ENCODE measurements at places on chromosomes 3 and 15.

DNA sequence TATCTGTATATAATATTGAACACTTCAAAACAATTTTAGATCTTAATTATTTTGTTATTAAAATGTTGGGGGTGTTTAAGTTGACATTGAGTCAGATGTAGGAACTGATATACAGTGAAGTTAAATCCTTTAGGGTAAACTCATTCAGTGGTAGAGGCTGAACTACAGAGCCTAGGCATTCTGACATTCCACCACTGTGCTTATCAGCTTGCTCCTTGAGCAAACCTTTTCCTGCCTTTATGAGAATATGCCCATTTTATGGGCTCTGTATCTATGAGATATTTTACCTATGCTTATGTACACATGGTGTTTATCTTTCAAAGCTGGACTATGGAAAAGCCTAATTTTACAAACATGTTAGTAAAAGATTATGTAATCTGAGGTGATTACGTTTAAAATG, 407.5 kb downstream of the ZBTB20 start:
- no peak for DNase-seq

GRCh38 chr15:92510163-92510882, 116.6 kb downstream of the ST8SIA2 start:
- no peak for DNase-seq

DNA sequence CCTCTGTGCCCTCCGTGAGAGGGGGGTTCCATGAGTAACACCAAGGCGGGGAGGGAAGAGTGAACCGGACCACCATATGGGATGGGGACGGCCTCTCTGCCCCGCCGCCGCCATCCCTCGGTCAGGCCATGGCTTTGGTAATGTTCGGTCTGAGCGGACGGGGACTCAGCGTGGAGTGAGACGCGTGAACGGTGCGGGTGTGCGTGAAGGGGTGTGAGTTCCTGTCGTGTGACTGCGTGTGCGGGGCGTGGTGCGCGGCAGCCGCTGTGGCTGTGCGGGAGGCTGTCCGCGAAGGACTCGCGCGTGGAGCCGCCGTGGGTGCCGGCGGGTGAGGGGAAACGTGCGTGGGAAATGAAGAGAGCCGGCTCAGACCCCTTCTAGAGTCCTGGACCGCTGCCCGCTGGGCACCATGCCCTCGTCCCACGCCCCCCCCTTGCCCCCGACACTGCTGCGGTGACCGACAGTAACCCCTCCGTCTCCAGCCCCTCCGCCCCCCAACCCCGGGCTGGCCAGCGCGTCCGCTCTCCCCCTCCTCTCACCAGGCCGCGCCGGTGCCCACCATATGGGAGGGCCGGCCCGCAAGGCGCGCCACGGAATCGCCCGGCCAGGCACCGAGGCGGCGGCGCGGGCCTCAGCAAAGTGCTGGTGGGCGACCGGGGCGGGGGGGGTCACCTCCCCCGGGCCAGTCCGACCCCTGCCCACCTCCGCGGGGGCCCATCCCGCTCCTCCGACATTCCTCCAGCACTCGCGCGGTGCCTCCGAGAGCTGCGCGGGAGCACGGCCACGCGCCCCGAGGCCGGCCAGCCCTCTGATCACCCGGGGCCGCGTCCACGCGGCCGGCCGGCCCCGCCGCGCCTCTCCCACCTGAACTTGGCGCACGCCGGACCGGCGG, 589 bp downstream of the KLF15 start:
- DNase-seq: no peak

GRCh38 chr3:42177068-42177800, 86.1 kb downstream of the TRAK1 start:
- no peak for DNase-seq

DNA sequence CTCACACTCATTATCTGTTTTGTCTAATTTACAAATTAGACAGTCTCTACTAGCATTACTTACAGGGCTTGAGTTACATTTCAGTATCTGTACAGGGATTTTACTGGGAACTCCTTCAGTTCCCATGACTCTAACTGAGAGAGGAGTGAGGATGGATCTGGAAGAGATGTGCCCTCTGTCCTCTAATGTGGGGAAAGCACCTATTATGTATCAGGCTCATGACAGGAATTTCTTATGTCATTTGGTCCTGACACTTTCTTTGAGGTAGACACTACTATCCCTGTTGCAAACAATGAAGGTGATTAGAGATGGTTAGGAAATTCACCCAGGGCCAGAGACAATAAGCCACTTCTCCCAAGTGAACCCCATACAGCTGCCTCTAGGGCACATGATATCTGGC, 10.9 kb upstream of the NCKIPSD start:
- DNase-seq: no peak

DNA sequence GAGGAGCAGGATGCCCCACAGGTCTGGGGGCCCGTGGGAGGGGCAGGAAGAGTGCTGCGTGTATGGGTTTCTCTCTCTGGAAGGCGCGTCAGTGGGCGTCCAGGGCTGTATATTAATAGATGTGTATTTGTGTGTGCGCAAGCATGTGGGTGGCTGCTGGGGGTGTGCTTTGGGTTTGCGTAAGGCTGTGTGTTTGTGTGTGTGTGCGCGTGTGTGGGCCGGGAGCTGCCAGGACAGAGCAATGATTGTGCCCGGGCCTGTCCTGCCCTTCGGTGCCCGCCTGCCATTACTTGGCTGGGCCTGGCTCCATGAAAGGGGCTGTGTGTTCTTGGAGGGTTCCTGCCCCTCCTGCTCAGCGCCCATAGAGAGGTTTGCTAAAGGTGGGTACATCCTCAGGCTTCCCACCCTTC, 16.3 kb downstream of the CSPG4 start:
- no peak for DNase-seq

- DNase-seq: no peak
Observed at GRCh38 chr3:3605226-3605625, 194.0 kb upstream of the LRRN1 start.

GRCh38 chr3:117699058-117699457, 989.5 kb downstream of the TUSC7 start:
- no peak for DNase-seq

DNA sequence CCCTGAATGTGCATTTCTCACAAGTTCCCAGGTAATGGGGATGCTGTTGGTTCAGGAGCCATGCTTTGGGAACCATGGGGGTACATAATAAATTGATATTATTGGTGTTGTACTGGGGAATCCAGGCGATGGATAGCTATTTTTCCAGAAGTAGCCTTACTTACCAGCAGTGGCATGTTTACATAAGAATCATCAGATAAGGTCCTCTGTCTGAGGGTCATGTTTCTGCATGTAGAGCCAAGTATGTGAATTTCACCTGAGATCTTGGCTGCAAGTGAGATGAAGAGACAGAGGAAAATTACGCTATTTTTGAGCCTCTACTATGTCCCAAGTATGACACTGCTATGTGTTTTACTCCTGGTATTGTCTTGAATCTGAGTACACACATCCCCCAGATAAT, 26.3 kb downstream of the GPD1L start:
- no peak for DNase-seq

DNA sequence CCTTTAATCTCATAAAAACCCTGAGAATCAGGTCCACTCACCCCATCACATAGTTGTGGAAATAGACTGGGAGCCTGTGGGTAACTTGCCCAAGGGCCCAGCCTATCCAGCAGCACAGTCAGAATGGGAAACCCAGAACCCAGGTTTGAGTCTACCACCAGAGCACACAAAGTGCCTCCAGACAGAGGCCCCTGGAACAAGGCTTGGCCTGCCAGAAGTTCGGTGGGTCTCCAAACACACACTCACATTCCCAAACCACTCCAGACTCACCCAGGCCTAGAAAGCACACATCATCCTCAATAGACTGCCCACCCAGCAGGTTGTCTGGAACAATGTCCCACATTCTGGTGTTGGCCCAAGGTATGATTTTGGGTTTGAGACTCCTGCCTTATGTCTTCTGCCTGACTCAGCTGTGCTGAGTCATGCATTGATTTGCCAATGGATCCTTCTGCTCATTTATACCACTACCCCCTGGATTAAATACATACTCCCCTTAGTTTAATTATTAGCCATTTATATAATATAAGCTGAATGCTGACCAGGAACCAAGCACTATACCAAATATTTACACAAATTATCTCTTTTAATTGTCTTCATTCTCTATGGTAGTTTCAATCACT, 4.5 kb downstream of the SLC12A8 start:
- DNase-seq: no peak

DNA sequence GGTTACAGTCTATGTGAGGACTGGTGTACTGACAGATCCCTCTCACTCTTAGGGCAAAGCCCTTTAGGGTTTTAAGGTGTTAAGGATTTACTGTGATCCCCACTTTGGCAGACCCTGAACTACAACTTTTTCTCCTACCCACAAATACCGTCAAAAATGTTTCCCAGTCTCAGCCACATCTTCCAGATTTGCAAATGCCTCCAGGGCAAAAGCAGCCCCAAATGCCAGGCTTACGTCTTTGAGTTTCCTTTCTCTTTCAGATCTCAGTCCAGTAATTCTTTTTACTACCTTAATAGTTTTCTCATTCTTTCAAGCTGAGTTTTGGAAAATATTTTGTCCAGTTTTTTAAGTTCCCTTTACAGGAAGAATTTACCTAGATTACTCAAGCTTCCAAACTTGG, 13.4 kb upstream of the ITGA11 start:
- DNase-seq: no peak

GRCh38 chr15:99961011-99961441, 227.8 kb upstream of the LYSMD4 start:
- no peak for DNase-seq

DNA sequence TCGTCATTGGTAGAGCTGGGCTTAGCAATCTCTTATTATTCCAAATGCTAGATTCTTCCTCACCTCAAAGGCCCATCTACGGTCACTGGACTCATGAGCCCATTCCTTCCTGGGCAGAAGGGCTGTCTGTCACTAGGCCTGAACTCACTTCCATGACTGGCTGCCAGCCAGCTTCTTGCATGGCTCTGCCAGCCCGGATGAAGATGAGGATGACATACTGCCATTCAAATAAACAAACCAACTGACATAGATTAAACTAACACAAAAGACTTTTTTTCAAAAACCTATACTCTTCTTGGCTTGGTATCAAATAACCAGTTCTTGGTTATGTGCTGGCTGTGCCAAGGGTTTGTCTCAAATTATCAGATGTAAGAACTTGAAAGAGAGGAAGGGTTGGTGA, 23.8 kb downstream of the ISL2 start:
- DNase-seq: no peak

DNA sequence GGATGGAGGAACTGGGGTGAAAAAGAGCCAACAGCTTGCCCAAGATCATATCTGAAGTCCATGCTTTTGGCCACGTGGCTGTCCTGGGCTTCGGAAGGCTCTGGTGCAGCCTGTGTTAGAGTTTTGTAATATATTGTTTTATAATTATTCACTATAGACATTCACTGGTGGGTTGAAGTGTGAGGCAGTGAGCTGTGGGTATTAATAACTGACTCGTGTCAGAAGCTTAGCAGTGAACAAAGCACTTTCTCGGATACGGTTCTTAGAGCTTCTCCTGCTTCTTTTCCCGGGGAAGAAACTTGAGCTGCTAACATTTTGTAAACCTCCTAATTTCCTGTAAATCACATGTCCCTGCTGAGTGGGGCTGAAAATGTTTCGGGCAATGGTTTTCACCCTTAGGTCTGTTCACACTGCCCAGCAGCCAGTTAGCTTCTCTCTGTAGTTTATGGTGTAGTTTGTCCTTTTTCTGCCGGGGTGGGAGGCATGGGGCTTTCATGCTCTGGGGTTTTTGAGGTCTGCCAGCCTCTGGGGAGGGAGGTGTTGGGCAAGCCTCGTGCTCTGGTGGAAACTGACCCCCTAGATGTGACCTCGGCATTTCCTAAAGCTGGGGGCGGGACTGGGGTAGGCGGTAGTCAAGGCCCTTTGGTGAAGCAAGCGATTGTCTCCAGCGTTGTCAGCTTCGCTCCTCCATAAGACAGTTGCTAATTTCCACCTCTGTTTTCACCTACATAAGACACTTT, 1.7 kb downstream of the MRAS start:
- no peak for DNase-seq

- DNase-seq: no peak
Observed at GRCh38 chr3:81549388-81549787, 212.1 kb downstream of the GBE1 start.

DNA sequence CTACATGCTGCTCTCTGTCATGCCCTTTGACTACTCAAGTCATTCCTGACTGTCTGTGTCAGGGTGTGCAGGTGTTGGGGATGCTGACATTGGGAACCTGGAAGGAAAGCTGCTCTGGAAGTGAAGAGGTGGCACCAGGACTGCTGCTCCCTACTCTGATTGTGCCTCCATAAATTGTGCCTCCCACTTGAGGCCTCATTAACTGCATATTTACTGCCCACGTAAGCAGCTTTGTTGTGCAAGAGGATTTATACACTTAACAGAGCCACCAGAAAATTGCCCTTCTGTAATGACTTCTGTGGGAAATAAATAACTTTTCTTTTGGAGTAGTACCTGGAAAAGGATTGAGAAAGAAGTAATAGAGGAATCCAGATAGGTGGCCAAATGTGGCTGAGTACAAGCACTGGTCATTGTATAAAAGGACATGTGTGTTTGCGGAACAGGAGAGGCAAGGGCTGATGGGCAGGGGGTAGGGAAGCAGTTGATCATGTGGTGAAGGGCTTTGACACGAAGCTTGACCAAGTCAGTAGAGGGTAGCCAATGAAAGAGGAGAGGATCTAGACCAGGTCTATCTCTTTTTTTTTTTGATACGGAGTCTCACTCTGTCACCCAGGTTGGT, 24.8 kb downstream of the IL20RB start:
- DNase-seq: no peak

DNA sequence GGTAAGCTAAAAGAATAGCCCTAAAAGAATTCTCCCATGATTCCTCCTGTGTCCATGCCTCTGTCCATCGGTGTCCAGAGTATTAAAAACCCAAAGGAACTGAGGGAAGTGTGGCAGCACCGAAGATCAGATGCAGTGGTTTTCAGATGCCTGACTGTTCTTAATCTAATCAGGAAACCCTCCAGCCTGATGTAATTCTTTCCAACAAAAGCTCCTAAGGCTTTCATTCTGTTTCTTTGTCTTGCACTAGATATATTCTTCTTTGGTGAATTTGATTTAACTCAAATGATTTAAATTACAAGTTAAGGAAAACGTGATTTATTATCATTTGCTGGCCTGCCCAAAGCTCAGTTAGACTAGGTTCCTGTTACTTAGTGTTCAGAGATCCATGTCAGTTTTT, 71.2 kb downstream of the ARHGAP31 start:
- DNase-seq: no peak

- DNase-seq: no peak
Observed at GRCh38 chr3:59064276-59064675, 14.5 kb upstream of the CFAP20DC start.

- no peak for DNase-seq
Observed at GRCh38 chr3:95775486-95776094, 1038.8 kb upstream of the EPHA6 start.

DNA sequence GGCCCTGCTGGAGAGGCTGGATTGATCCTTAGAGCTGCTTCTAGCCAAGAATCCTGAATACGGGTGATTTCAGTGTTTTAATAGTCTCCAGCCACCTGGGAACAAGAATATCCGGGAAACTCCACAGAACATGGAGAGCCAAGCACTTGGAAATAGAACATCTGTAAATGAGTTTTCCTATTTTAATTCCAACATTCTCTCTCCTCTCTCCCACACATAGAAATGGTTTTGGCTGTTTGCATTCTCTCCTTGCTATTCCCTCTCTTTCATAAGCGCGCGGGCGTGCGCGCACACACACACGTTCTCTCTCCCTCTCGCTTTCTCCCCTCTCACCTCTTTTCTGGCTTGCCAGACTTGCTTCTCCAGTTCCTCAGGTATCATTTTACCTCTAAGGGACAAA, 50.6 kb downstream of the GADL1 start:
- no peak for DNase-seq

Measured in T1000 (cell line).